ENCODE measurements at places on chromosomes 4 and X.

- ATAC-seq, result no peak
Observed at GRCh38 chrX:42248226-42248625, 324.9 kb upstream of the CASK start.

DNA sequence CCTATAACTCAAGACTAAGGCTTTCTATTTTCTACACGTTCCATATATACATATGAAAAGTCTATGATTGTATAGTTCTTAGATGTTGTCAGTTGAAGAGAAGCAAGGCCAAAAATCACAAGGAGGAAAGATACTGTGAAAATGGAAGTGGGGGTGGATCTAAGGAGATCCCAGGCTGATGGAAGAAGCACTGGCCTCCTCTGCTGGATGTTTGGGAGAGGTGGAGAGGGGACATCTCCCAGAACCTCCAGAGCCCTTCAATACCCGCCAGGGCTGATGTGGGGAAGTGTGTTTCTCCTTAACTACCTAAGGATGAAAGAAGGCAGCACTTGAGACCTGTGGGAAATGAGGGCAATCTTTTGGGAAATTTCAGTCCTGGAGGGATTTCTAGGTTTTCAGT, 67.4 kb downstream of the RASGEF1B start:
- no peak for ATAC-seq

DNA sequence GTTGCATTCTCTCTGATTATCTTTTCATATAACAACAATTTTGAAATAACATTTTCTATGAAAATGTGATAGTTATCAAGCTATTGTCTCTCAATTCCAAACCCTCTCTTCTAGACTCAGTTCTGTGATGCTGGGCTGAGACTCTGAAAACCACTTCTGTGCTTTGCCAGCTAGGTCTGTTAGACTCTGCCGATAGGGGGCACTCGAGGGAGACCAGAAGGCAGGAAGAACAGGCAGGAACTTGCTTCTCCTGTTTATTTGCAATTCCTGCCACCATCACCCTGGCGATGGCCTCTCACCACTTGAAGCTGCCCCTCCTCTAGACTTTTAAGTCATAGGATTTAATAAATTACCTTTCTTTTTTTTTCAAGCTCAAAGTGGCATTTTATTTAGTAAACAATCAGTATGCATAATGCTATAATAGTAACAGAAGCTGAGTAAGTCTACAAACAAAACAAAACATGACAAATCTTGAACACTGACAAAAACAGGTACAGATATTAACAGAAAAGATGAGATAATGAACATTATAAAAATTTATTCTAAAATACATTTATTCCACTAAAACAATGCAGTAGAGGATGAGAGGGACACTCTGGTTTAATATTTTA, 49.7 kb downstream of the RASL11B start:
- ATAC-seq, result no peak

GRCh38 chr4:158159054-158159717, 13.6 kb downstream of the GASK1B start:
- ATAC-seq, result no peak

GRCh38 chr4:37219242-37219641, 25.3 kb upstream of the NWD2 start:
- no peak for ATAC-seq

DNA sequence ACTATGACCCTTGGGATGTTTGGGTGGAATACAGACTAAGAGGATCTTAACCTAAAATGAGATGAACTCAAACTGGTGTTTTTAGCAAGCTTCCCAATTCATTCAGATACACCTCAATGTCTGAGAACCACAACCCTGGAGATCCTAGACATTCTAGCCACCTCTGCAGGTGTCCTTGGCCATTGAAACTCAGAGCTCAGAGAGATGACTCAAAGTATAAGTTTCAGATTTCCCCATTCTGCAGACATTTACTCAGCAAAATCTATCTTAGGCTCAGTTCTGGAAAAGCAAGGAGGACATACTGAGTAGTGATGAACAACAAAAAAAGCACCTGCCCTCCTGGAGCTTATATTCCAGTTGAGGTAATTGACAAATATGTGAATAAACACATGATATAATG, 47.8 kb downstream of the COMMD8 start:
- no peak for ATAC-seq

DNA sequence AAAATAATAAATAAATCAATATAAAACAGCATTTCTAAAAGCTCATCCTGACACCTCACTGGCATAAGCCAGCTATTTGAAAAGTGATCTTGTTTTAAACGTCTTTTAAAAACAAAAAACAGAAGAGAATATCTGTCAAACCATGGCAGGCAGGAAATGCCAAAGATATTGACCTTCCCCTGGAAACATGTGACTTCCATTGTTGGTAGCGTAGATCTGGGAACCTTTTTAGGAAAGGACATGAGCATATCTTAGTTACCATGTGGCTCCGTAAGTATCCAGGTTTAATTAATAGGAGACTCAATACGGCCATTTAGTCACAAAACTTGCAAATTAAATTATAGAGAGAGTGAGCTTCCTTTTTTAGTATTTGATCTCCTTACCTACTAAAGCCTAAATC, 83.0 kb upstream of the KLHL4 start:
- no peak for ATAC-seq

GRCh38 chr4:152448038-152448707, 87.7 kb downstream of the FBXW7 start:
- ATAC-seq, result no peak

- ATAC-seq, result no peak
Observed at GRCh38 chr4:163070023-163070422, 96.7 kb downstream of the NAF1 start.

DNA sequence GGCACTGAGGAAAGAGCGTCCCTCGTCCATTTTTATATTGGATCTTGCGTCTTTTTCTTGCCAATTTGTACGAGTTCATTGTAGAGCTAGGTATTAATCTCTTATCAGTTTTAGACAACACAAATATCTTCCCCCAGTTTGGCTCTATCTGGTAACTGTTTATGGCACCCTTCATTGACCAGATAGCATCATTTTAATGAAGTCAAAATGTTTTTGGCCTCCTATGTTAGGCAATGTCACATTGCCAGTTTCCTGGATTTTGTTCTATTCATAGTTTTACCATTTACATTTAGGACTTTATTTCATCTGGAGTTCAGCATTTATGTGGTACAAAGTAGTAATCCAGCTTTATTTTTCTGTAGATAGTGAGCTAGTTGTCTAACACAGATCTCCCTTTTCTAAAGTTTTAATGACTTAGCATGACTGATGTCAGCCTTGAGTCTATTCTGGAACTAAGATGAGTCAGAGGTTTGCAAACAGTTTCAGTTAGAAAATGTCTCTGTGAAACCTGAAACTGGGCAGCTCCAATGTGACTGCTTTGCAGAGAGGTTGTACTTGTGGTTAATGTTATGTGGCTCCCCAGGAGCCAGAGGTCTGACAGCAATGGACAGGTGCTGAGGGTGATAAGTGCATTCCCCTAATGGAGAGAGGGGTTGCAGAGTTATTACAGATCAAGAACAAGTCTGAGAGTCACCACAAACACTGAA, 5.3 kb upstream of the STBD1 start:
- no peak for ATAC-seq

DNA sequence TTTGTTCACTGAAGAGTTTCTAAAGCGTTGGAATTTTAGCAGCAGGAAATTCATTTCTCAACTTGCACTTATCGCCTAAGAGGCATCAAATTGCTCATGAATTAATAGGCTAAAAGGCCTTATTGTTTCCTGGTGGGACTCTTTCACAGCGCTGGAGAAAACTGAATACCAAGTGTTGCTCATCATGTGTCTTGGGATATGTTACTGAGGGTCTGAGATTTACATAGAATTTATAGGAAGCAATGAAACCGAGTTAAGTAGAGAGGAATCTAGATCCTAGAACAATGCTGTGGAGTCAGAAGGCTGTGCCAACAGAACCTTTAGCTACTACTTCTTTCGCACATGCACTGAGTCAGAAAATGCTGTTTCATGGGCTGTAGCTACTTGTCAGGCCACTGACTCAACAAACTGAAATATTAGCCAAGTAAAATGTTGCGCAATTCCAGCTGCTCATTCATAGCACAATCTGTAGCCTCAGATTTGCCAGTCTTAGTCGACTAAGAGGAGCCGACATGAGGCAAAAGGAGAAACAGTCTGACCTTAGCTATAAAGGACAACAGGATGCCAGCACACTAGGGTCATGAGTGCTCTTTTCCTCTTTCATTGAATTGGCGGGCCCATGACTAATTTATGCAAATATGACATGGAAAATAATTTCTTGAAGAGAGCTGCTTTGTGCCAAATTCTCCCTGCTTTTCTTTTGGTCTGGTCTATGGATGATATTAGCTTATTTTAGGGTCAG, 35.9 kb upstream of the CXCL8 start:
- ATAC-seq, result peak; percentile 93

- ATAC-seq, result no peak
Observed at GRCh38 chrX:119252716-119253115, 16.6 kb downstream of the PGRMC1 start.
